ENCODE measurements at places on chromosomes 4 and X. TPM values are rescaled to one million over a fixed set of nuclear protein-coding genes. Genes with fewer than 3 reads are reported as not detected.

DNA sequence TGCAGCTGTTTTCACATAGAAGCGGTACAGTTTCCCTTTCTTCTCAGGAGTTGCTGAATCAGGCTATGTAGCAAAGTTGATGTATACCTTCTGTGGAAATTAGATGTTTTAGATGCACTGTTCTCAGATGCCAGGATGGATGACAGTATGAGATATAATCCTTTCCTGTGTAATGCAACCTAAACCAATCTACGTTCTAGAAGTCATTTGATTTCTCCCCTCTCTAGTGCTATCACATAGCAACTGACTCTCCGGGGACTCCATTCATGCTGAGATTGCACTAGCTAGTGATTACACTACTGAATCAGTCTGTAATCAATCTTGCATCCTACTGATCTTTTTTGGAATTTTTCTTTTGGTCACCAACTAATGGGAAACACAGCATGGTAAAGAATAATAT is 1881.7 kb downstream of the PCDH7 start:
- H3K36me3 ChIP-seq = no peaks in the 10 kb centered on the region
- H3K4me1 ChIP-seq = no peaks in the 10 kb centered on the region
- no peak overlapping the region for H3K4me3 ChIP-seq
- H3K27me3 ChIP-seq = no peaks in the 10 kb centered on the region

- no peak for DNase-seq
- H3K27ac ChIP-seq = no peak overlapping the region
- H3K4me1 ChIP-seq = peaks cover 9% of the 10 kb centered on the region
- H3K4me3 ChIP-seq = no peak overlapping the region
- peaks cover 96% of the 10 kb centered on the region for H3K27me3 ChIP-seq
Observed at GRCh38 chrX:11567528-11568220, 98.0 kb downstream of the ARHGAP6 start.

DNA sequence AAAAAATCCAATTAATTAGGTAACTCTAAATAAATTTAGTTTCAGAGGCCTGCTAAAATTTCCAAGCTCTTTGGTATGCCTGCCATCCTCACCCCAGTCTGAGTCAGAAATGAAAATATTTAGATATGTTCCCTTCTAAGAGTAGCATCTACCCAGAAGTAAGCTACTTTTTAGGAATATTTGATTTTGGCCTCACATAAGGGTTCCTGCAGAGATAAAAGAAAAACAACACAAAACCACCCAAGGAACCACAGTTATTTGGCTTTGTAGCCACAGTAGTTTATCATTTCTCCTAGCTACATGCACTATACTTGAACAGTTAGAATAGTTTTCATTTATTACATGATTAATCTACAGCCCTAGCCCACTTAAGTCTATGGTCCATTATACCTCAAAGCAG is 192.6 kb upstream of the FAM241A start:
- no peaks in the 10 kb centered on the region for H3K27me3 ChIP-seq
- H3K4me1 ChIP-seq = no peaks in the 10 kb centered on the region
- H3K36me3 ChIP-seq = no peaks in the 10 kb centered on the region
- H3K27ac ChIP-seq = no peak overlapping the region
- no peak for DNase-seq

DNA sequence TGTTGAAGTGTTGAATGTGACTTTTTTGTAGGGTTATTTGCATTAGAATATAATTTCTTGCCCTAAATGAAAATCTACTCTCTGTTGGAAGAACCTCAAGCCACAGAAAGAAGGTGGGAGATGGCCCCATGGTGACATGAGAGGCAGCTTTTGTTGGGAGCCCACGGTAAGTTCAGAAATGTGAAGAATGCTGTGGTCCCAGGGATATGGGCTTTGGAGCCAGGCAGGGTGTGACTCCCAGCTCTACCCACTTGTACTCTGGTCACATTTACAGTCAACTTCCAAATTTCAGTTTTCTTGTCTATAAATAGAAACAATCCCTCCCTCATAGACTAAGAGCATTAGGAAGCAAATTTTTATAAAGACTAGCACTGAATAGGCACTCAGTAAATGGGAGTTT is 177.8 kb downstream of the RAB28 start:
- H3K27ac ChIP-seq = no peak overlapping the region
- peaks cover 3% of the 10 kb centered on the region for H3K36me3 ChIP-seq
- H3K4me3 ChIP-seq = no peak overlapping the region
- H3K27me3 ChIP-seq = no peaks in the 10 kb centered on the region

GRCh38 chr4:74618659-74619058 is 173.7 kb downstream of the AREG start:
- H3K27me3 ChIP-seq = no peaks in the 10 kb centered on the region
- no peak overlapping the region for H3K4me3 ChIP-seq
- H3K27ac ChIP-seq = no peak overlapping the region
- no peak for DNase-seq
- H3K36me3 ChIP-seq = no peaks in the 10 kb centered on the region
- no peaks in the 10 kb centered on the region for H3K4me1 ChIP-seq

The CLCN5 gene
- total RNA-seq = 14.2 TPM

The LPAR4 gene
- total RNA-seq = 7.8 TPM

The CA5B gene
- 9.0 TPM for total RNA-seq
